Activated naive CD8-positive, alpha-beta T cell treated with anti-CD3 and anti-CD28 coated beads for 36 hours (primary cell): ENCODE measurements at places on chromosomes 3 and 15. TPM values are rescaled to one million over a fixed set of nuclear protein-coding genes. Genes with fewer than 3 reads are reported as not detected.

The TMEM207 gene
- total RNA-seq: not detected

The EAF1 gene
- total RNA-seq: 24.6 TPM

The TICRR gene
- total RNA-seq: 23.1 TPM

The SKOR1 gene
- 0.16 TPM for total RNA-seq

The IQCH gene
- 1.4 TPM for total RNA-seq

The SLC24A5 gene
- total RNA-seq: not detected

The MORC1 gene
- not detected for total RNA-seq

The RAB7A gene
- 260 TPM for total RNA-seq

The CLDN16 gene
- total RNA-seq: not detected

The SH3GL3 gene
- total RNA-seq: not detected

The RETNLB gene
- total RNA-seq: not detected

The CCDC71 gene
- 30.9 TPM for total RNA-seq

The NR1I2 gene
- total RNA-seq: 1.2 TPM

The PEAK1 gene
- 33.2 TPM for total RNA-seq

The RLBP1 gene
- not detected for total RNA-seq

The VWA5B2 gene
- not detected for total RNA-seq

The CAMP gene
- not detected for total RNA-seq

The SERPINI2 gene
- not detected for total RNA-seq

The GASK1A gene
- total RNA-seq: not detected

The WDR93 gene
- not detected for total RNA-seq

The C15orf62 gene
- 0.43 TPM for total RNA-seq

The SLCO2A1 gene
- total RNA-seq: not detected

The HMG20A gene
- total RNA-seq: 41.2 TPM

The GOLGB1 gene
- 14.0 TPM for total RNA-seq

The CCRL2 gene
- 3.4 TPM for total RNA-seq

The VILL gene
- 15.0 TPM for total RNA-seq

The KNG1 gene
- total RNA-seq: not detected

The STAC gene
- not detected for total RNA-seq

The UBA7 gene
- total RNA-seq: 65.1 TPM

The CLDN18 gene
- not detected for total RNA-seq

The NANOGP8 gene
- total RNA-seq: not detected

The C3orf22 gene
- not detected for total RNA-seq

The GATM gene
- total RNA-seq: 5.0 TPM

The STARD5 gene
- total RNA-seq: 7.7 TPM

The CKMT1B gene
- total RNA-seq: 0.29 TPM

The CRTAP gene
- 31.7 TPM for total RNA-seq

The MBD4 gene
- 51.1 TPM for total RNA-seq

The GOLGA6D gene
- total RNA-seq: not detected

The TRH gene
- not detected for total RNA-seq

The CACNA2D3 gene
- total RNA-seq: not detected

The CD80 gene
- total RNA-seq: 4.7 TPM

The NUP210 gene
- 127 TPM for total RNA-seq

The RASGRP1 gene
- 46.6 TPM for total RNA-seq

The CPNE9 gene
- total RNA-seq: not detected
